Inflammatory macrophage treated with lipopolysaccharide for 1 hour (primary cell): ENCODE measurements at places on chromosomes 1 and 21.
A peak's percentile ranks its signal among the peaks of the same experiment; 100 is the strongest.

DNA sequence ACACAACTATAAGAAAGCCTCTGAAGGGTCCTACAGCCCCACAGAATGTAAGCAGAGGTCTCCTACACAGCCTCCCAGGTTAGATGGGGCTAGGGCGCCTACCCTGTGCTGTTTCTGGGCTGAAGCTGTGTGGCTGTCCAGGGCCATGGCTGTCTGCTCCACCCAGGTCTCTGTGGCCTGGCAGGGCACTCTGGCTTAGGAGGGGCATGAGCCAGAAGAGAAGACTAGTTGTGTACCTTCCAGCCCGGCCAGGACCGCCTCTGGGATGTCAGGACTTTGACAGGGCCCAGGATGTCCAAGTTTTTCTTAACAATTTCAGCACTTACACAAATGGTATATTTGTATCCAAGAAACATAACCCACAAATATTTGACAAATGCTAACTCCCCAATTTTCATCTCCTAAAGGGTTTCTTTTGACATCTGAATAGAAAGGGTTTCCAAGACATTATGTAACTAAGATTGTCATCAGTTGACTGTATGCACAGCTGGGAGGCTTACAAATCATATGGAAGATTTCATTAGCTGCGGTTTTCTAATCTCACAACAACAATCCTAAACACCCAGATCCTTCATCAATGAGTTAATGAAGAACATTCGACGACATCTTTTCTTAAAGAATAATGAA, 80.5 kb downstream of the HSF2BP start:
- DNase-seq = no peak

GRCh38 chr1:66539491-66539890, 5.5 kb downstream of the SGIP1 start:
- no peak for DNase-seq

GRCh38 chr1:180246579-180246978, 16.5 kb downstream of the LHX4 start:
- DNase-seq = no peak

- DNase-seq = no peak
Observed at GRCh38 chr1:5709976-5710375, 282.2 kb downstream of the NPHP4 start.

GRCh38 chr1:165633614-165634013, 2.6 kb downstream of the MGST3 start:
- DNase-seq = peak; percentile 70

GRCh38 chr1:165856606-165857005, 29.2 kb downstream of the UCK2 start:
- no peak for DNase-seq

DNA sequence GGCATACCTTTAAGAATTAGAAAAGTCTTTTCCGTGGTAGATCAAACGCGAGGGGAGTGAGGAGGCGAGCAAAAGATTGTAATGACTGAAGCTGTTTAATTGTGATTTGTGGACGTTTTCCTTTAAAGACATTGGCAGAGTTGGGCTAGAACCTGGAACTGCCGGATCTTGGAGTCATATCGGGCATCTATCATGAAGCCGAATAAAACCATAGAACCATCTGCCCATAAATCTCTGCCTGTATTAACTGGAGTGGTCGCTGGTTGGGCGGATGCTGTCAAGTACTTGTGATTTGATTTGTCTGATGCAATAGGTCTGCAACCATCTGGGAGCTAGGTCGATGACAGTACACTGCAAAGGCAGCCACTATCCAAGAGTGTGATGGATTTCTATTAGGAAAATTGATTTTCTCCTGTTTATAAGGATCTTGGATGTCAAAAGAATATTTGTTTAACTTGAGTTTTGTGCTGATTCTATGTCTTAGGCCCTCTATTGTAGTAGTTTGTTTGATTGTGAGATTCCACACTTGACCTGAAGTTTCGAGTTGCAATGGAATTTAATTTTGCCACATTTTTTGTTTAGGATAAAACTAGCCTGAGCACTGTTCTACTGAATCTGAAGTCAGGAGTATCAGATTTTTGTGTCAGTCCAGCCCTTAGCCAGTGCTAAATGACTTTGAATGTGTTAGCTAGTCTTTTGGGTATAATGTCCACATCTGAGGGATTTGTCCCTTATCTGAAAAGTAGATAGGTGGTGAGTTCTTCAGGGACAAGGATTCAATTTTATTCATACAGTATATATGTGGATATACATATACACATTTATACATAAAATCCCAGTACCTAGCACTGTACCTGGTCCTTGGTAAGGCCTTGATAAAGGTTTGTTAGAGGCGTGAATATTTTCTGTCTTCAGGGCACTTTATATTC, 1.2 kb downstream of the SARS1 start:
- DNase-seq = peak; percentile 51

DNA sequence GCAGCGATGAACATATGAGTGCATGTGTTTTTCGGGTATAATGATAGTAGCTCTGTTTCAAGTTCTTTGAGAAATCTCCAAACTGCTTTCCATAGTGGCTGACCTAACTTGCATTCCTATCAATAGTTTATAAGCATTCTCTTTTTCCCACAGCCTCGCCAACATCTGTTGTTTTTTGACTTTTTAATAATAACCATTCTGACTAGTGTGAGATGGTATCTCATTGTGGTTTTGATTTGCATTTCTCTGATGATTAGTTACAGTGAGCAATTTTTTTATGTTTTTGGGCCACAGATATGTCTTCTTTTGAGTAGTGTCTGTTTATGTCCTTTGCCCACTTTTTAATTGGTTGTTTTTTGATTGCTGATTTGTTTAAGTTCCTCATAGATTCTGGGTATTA, 10.6 kb upstream of the RUNX1 start:
- no peak for DNase-seq
